Activated B cell treated with CpG ODN at 0.5 μM for 24 hours (primary cell): ENCODE measurements at places on chromosomes 2 and 18. TPM values are rescaled to one million over a fixed set of nuclear protein-coding genes. Genes with fewer than 3 reads are reported as not detected.

DNA sequence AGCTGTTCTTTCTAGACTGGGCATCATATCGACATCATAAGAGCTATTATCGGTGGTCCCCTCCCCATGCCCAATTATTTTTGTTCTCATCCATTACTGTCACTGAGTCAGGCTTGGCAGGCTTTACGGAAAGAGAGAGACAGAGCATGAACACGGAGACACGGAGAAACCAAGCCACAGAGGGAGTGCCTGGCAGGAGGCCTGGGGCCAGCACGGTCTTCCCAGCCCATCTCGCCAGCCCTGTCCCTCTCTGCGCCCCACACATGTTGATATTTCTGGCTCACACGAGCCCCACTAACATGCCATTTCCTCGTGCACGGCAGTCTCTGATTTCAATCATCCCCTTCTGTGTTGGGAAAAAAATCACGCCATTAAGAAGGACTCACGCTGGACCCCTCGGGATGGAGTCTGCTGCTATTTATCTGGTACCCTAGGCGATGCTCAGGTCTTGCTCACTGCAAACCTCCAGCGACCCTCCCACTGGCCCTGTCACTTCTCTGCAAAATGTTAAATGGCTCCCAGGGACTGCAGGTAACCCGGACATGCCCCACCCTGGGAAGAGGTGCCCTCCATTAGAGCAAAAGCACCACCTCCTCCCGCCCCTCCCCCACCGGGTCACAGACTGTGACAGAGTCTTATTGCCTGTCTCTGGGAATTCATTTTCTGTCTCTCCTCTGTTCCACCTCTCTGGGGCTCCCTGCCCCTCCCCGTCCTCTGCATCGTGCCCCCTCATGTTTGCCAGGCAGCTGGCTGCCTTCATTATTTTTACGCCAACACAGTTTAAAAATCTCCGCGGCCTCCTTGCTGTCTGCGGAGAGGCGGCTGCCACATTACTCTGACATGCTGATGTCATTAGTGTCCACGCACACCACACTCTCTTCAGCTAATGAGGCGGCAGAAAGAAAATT lies 40.1 kb upstream of the GBX2 start:
- no peak for DNase-seq

GRCh38 chr2:7392076-7392787 lies 475.0 kb downstream of the RNF144A start:
- no peak for DNase-seq

CPLX4 gene
- total RNA-seq = not detected in 2 replicates

DNA sequence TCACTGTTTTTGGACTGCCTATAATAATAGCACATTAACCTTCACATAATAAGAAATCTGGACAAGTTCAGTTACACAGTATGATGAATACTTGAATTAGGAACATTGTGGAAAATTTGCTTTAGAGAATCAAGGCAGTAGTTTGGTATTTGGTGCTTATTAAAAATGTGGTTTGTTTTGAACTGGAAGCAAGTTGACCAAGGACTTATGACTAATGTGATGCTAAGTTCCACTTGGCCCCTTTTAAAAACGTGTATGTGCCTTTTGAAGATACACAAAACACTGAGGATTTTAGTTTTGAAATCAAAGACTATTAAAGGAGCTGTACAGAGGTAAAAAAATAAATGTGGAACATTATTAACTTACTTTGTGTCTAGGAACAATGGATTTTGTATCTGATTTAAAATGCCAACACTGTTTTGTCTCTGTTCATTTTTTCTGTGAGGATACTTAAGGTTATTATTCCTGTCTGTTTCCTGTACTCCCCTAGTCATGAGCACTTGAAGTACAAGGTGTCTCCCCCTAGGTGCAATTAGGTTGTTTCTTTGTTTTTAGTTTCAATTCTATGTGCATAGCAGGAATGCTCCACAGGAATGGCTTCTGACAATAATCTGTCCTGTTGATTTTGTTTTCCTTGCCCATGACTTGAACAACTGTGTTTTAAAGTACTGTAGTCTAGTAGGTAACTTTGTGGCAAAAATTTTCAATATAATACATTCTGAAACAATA lies 49.6 kb upstream of the PTH2R start:
- no peak for DNase-seq

DNA sequence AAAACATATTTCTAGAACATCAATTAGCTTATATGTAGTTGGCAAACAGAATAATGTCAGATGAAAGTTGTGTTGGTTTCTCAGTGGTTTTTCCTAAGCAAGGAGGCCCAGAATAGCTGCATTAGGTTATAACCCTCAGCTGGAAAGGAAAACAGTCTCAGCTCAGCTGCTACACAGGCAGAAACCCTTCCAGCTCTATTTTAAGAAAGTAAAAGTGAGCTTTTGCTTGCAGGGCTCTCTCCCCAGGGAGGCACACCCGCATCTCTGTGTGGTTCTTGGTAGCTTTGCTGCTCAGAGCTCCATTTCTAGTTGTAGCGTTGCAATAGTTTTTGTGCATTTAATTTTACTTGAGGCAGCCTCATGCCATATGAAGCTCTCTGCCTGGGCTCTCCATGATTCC lies 54.6 kb downstream of the PIKFYVE start:
- DNase-seq = no peak

GRCh38 chr18:72819050-72819449 lies 48.7 kb downstream of the NETO1 start:
- no peak for DNase-seq

GRCh38 chr2:96103187-96103601 lies 13.2 kb downstream of the ADRA2B start:
- DNase-seq = no peak

DYSF gene
- total RNA-seq = 0.10 and 0.13 TPM in 2 replicates

OTOS gene
- total RNA-seq = not detected in 2 replicates

YIPF4 gene
- 25.6 and 27.2 TPM in 2 replicates for total RNA-seq

C2orf80 gene
- total RNA-seq = not detected in 2 replicates

PLGLB1 gene
- total RNA-seq = 5.5 and 8.3 TPM in 2 replicates

GATA6 gene
- total RNA-seq = not detected in 2 replicates

- no peak for DNase-seq
Measured at GRCh38 chr2:55490554-55490953, 29.0 kb upstream of the CFAP36 start.
